Stimulated activated CD4-positive, alpha-beta T cell treated with anti-CD3 and anti-CD28 coated beads, Interleukin-1b, Interleukin-23, amount 100 ng/mL, for 4 hours (primary cell): ENCODE measurements at places on chromosomes 1 and 21.

DNA sequence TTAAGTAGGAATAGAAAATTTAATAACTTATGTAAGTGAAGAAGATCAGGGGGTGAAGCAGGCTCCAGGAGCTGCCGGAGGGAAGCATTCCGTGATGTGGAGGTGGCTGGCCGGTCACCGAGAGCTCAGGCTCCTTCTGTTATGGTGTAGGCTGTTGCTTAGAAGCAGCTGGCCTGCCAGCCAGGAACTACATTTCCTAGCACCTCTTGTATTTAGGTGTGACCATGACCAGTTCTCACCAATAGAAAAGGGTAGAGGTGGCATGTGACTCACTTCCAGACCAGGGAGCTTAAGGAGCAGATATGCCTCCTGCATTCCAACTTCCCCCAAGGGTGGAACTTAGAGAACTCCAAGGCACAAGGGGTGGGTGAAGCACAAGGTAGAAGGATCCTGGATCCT is 120.7 kb downstream of the ACTL8 start:
- no peak for DNase-seq

DNA sequence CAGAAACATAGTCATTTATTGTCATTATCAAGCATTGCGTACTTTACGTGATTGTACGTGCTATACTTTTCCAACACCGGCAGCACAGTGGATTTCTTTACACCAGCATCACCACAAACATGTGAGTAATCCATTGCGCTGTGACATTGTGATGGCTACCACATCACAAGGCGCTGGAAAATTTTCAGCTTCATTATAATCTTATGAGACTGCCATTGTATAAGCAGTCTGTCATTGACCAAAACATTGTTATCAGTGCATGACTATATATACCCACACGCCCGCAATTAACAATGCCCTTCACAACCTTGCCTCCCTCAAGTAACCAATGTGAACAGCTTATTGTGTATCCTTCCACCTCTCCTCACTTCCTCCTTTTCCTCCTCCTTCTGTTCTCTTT is 137.6 kb downstream of the ZZZ3 start:
- DNase-seq = no peak

DNA sequence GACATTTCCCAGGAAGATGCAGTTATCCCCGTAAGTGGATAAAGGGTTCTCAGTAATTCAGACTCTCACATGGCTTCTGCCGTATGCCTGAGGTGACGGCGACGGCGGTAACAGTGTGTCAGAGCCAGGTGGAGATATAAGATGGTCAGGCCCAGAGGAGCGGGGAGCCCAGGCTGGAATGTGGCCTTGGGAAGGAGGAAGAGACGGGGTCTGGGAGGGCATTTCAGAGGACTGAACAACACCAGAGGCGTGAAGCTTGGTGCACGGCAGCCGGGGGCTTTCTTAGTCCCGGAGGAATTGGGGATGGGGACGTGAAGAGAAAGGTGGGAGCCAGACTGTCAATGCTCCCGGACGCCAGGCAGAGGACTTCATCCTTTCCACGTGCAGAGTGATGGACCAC is 1.0 kb downstream of the RER1 start:
- DNase-seq = no peak

DNA sequence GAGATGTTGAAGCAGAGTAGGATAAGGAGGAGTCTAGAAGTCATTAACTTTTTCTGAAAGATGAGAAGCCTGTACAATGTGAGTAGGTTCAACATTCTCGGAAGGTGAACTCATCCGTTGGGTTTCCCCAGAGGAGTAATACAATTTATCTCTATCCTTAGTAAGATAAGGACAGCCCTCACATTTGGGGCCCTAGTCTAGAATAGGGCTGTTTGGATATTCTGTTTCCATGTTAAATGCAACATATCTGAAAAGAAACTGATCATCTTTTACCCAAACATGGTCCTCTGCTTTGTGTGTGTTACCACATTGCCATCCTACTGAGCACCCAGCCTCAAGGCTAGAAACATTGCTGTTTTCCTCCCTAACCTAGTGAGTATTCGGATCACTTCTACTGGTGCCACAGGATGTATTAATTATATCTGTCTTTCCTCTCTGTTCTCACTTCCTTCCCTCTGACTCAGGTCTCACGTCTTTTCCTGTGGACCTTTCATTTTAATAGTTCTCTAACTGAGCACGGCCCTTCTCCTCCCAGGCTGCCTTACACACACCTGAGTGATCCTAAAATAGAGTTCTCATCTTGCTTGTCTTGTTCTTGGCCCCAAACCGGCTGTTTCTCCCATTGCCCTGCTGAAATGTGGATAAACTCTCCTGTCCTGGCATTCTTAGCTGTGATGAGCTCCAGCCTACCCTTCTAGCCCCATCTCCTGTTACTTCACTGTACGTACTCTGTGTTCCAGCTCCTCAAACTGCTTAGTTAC is 91.7 kb downstream of the CDC14A start:
- DNase-seq = no peak

- DNase-seq = peak; percentile 29
Measured at GRCh38 chr21:29195981-29196669, 65.7 kb downstream of the MAP3K7CL start.

DNA sequence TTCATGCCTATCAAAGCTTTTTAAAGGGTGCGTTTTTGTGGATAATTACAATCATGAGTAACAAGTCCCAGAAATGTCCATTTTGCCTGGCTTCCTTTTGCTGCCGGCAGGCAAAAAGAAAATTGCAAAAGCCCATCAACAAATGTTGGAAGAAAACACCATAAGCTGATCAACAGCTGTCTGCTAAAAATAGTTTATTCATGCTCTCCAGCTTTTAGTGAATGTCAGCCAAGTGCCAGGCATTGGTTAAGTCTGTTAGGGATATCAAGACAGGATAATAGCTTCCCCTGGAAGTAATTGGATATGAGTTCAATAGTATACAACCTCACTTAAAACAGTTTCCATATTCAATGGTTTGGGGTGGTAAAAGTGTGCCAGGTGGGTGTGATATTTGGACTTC is 13.6 kb upstream of the AGMAT start:
- no peak for DNase-seq

DNA sequence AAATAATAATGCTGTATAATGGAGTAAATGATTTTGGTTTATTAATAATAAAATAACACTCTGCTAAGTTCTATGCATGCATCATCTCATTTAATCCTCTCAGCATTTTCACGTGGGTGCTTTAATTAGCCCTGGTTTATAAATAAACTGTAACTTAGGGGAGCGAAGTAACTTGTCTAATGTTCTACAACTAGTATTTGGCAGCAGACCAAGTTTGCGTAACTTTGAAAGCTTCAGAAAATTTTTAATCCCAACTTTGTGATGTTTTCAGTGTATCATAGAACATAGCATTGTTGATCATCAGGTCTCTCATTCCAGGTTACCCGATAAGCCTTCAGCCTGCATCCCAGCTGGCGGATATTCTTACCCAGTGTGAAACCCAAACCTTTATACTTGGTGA is 322.4 kb upstream of the SGIP1 start:
- no peak for DNase-seq

DNA sequence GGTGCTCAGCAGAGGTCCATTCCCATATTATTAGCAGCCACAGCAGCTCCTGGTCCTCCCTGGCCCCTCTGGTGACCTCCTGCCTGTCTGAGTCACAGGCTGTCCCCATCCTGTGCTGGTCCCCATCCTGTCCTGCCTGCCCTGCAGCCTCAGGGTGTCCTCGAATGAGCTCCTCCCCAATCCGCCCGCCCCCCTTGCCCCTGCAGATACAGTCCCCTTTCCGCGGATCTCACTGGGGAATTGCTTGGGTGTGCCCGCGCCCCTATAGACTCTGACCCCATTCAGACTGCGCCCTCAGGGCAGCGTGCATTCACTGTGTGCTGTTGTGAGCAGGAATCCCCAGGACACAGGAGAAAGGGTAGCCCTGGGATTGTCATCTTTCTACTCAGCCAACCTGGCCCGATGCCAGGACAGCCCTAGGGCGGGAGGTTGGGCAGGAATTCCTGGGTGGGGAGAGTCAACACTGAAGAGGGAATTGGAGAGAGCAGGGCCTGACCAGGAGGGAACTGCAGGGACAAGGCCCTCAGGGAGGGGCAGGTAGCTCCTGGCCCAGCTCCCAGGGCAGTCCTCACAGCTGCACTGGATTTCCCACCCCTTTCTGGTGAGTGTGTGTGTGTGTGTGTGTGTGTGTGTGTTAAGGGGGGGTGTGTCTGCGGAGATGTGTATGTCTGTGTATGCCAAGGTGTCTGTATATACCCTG is 1.1 kb upstream of the GUCA2A start:
- no peak for DNase-seq

- no peak for DNase-seq
Measured at GRCh38 chr21:15333951-15334350, 269.2 kb upstream of the NRIP1 start.

DNA sequence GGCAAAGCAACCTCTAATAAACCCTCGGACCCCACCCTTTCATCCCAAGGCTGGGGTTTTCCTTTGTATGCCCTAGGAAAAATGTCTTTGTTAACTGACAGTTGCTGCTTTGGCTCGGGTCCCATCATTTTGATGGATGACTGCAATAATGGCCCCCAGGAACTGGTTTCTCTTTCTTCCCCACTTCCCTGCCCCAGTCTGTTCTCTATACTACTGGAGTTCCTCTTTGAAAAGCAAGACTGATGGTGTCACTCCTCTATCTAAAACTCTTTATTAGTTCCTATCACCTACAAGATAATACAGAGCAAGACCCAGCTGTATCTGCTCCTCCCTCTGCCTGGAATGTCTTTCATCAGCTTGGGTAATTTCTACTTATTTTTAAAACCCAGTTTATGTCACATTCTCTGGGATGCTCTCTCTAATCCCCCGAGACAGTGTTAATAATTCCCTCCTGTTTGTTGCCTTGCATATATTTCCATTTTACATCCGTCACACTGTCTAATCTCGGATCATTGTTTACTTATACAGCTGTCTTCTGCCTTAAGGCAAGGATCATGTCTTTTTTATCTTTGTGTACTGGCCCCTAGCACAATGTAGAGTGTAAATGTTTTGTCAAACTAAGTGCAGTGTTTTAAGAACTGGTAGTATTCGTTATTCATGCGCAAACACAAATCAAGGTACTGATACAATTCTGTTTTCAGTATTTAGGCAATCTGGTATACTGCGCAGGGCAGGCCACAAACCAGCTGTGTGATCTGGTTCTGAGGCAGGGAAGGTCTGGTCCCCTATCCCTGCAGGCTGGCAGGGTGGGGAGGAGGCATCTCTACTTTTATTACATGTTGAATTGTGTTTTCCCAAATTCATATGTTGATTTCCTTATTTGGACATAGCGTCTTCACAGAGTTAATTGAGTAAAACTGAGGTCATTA is 16.1 kb downstream of the SLAMF1 start:
- DNase-seq = no peak

GRCh38 chr1:74811436-74812179 is 78.7 kb downstream of the TYW3 start:
- no peak for DNase-seq

DNA sequence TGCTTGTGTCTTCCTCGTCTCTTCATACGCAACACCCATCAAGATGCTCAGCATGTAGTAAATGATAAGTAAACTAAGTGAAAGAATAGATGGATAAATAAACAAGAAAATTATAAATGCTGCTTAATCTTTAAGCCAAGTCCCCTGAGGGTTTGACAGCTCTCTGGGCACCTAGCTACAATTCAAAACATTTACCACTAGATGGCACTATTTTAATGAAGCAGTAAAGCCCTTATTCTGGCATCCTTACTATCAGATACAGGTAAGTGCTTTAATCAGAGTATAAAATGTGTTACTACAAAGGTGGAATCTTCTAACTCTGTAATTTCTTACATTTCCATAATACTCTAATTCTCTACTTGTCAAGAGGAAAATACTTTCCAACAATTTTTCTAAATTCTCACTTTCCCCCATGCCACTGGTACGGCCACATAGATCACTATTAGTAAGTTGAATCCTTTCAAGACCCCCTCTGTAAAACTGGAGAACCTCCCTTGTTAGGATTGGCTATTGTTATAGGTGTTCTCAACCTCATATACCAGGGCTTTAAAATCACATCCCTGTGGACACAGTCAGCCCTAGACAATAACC is 137.8 kb downstream of the BARHL2 start:
- no peak for DNase-seq

GRCh38 chr1:17581389-17582123 is 42.1 kb downstream of the ARHGEF10L start:
- DNase-seq = no peak

DNA sequence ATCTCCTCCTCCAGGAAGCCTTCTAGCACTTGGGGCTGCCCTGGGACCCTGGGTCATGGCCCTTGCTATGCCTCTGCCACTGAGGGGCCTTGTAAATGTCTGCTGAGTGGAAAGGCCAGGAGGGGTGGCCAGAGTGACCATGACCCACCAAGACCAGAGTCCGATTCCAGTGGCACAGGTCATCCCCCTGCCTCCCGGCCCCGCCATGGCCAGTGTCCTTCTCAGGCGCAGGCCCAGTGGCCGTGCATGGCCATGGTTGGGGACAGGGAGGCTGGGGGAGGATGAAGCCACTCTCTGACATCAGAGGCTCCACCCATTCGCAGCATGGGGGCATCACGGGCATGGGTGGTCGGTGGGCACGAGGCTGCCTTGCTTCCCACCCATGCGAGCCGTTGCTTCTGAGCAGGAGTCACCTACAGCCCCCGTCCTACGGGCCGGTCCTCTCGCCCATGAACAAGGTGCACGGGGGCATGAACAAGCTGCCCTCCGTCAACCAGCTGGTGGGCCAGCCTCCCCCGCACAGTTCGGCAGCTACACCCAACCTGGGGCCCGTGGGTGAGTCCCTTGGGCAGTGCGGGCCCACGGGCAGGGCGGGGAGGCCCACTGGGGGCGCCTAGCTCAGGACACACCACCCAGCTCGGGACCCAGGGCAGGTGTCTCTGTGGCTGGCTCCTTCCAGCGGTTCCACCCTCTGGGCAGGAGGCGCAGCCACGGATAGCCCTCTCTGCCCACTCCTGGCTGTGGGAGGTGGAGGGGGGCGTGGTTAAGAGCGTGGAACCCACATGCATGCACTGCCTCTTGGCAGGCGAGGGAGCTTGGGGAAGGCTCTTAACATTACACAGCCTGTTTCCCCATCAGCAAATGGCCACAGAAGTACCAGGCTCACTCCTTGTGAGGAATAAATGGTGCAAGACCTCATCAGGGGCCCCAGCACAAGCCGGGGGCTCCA is 22.4 kb upstream of the CCDC27 start:
- no peak for DNase-seq

DNA sequence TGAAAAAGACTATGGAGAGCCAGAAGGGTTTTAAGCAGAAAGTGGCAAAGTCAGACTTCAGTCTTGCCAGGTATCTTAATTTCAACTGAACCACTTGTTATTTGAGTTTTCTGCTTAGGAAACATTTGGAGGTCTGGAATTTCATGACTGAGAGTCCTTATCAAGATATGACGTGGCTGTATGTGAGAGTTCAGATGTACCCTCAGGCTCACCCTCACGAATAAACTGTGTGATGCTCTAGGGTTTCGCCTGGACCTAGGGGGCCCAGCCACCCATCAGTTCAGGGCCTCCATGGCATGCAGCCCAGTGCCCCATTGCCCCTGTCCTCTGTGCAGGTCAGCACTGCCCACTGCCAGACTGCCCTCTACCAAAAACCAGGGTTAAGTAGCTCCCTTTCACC is 30.6 kb upstream of the TADA1 start:
- no peak for DNase-seq

- DNase-seq = no peak
Measured at GRCh38 chr1:154970631-154971340, at the start of gene SHC1. Gene SHC1, minus strand, starts transcription at chr1:154970747. Its CDS starts 221 bp downstream, at chr1:154970526.
